ENCODE measurements at places on chromosomes 3 and 15. TPM values are rescaled to one million over a fixed set of nuclear protein-coding genes. Genes with fewer than 3 reads are reported as not detected.

The CPNE4 gene
- not detected for polyA plus RNA-seq

The PIGZ gene
- 1.9 TPM for polyA plus RNA-seq

The PTPRG gene
- polyA plus RNA-seq = not detected

The TMEM115 gene
- polyA plus RNA-seq = 36.2 TPM

The RLBP1 gene
- not detected for polyA plus RNA-seq

The LEKR1 gene
- 0.51 TPM for polyA plus RNA-seq

The EAF1 gene
- 9.0 TPM for polyA plus RNA-seq

The AMIGO3 gene
- polyA plus RNA-seq = not detected

The GABRG3 gene
- polyA plus RNA-seq = not detected

The SPINT1 gene
- 21.5 TPM for polyA plus RNA-seq

The OR5K2 gene
- polyA plus RNA-seq = not detected

The RAD51 gene
- not detected for polyA plus RNA-seq

The ZKSCAN7 gene
- 0.57 TPM for polyA plus RNA-seq

The PCBP4 gene
- polyA plus RNA-seq = 0.22 TPM

The ALDH1L1 gene
- not detected for polyA plus RNA-seq

The NCEH1 gene
- 20.7 TPM for polyA plus RNA-seq

The ADGRG7 gene
- not detected for polyA plus RNA-seq

The FGD5 gene
- not detected for polyA plus RNA-seq

The UPK1B gene
- not detected for polyA plus RNA-seq

The TUSC7 gene
- not detected for polyA plus RNA-seq

The LRRC31 gene
- polyA plus RNA-seq = not detected

The DLL4 gene
- polyA plus RNA-seq = 0.05 TPM

The GYG1 gene
- polyA plus RNA-seq = 121 TPM

The RETNLB gene
- not detected for polyA plus RNA-seq

The KCNH8 gene
- polyA plus RNA-seq = not detected

The TMEM108 gene
- not detected for polyA plus RNA-seq

The KLF15 gene
- polyA plus RNA-seq = not detected

The CRABP1 gene
- not detected for polyA plus RNA-seq

The MYH15 gene
- polyA plus RNA-seq = not detected

The MORC1 gene
- not detected for polyA plus RNA-seq

The PBRM1 gene
- polyA plus RNA-seq = 38.0 TPM

The CHRNA7 gene
- 2.6 TPM for polyA plus RNA-seq

The CLDN1 gene
- not detected for polyA plus RNA-seq

The PEX5L gene
- polyA plus RNA-seq = not detected

The CCR9 gene
- polyA plus RNA-seq = not detected

The GHRL gene
- polyA plus RNA-seq = 13.1 TPM

The SAXO2 gene
- not detected for polyA plus RNA-seq

The SI gene
- polyA plus RNA-seq = not detected

The STAB1 gene
- 535 TPM for polyA plus RNA-seq

The CYP11A1 gene
- not detected for polyA plus RNA-seq

The GOLGA8J gene
- not detected for polyA plus RNA-seq

The SKOR1 gene
- polyA plus RNA-seq = 0.23 TPM

The SPATA12 gene
- polyA plus RNA-seq = 0.10 TPM

The SLC22A13 gene
- not detected for polyA plus RNA-seq

The TEX55 gene
- polyA plus RNA-seq = not detected

The UBAP1L gene
- polyA plus RNA-seq = 3.0 TPM

The PIGX gene
- polyA plus RNA-seq = 29.8 TPM

The LTF gene
- not detected for polyA plus RNA-seq

The CHDH gene
- polyA plus RNA-seq = not detected

The HCN4 gene
- not detected for polyA plus RNA-seq

The KBTBD8 gene
- 3.2 TPM for polyA plus RNA-seq

The CTXND1 gene
- not detected for polyA plus RNA-seq

The SLC22A14 gene
- 0.08 TPM for polyA plus RNA-seq

The HESX1 gene
- 0.46 TPM for polyA plus RNA-seq

The SLC51B gene
- polyA plus RNA-seq = not detected

The FAM81A gene
- 0.66 TPM for polyA plus RNA-seq

The DNAH12 gene
- not detected for polyA plus RNA-seq

The SGO1 gene
- 0.15 TPM for polyA plus RNA-seq

The ROBO2 gene
- not detected for polyA plus RNA-seq

Measured in CD14-positive monocyte (primary cell).